NCI-H1092 (cell line): ENCODE measurements at places on chromosomes 7 and 10.

- no peak for DNase-seq
Observed at GRCh38 chr10:132615341-132616169, 78.0 kb downstream of the INPP5A start.

- DNase-seq, result no peak
Observed at GRCh38 chr7:159056737-159057136, 87.9 kb downstream of the VIPR2 start.

DNA sequence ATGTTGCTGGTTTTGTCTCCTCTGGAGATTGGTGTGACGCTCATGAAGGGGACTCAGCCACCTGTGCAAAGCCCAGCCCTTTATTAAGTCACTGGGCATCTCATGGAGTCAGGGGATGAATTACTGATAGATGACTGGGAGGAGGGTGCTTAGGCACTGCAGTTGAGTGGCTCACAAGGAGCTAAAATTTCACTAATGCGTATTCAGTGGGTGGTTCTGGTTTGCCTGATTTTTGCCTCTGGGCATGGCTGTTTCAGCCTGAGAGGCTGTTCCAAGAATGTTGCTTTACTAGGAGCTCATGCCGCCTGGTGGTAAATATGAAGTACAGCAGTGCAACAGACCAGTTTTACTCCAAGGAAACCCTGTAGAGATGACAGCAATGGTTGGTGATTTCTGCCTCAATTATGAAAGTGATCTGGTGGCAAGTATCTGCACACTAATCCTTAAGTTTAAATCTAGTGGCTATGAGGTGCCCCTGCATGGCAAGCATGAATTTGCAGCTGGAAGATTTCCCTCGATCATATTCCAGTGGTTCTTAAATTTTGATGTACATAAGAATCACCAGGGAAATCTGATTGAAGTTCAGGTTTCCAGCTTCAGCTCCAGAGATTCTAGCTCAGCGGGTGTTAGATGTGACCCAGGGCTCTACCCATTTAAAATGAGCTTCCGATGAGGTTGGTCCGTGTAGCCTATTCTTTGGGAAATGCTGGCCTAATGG is 19.9 kb downstream of the ACTA2 start:
- DNase-seq, result peak; percentile 7

GRCh38 chr7:135197906-135198655 is 13.2 kb downstream of the WDR91 start:
- DNase-seq, result no peak
